ENCODE measurements at places on chromosomes 1 and 21.
A peak's percentile ranks its signal among the peaks of the same experiment; 100 is the strongest.

DNA sequence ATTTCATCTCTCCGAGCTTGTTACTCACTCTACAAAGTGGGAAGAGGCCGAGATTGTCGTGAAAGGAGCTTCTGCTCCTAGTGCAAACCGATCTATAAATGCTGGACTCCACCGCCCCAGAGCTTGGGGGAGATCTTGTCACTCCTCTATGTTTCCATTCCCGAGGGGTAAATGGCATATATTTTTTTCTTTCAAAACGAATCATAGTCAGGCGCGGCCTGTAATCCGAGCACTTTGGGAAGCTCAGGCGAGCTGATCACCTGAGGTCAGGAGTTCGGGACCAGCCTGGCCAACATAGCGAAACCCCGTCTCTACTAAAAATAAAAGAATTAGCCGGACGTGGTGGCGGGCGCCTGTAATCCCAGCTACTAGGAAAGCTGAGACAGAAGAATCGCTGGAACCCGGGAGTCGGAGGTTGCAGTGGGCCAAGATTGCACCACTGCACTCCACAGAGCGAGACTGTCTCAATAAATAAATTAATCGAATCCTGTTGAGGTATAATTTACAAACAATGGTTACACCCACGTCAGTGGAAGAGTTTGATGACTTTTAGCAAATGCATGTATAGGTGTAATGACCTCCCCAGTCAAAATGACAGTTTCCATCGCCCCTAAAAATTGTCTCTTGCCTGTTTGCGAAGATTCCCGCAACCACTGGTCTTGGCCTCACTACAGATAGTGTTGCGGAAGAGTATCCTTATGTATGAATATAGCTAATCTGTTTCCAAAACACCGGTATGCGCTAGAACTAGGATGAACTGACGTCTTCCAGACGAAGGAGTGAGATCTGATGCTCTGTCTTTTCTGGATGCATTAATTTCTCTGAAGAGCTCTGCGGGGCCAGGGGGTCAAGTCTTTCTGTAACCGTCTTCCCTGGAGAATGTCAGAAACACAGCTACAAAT, 840 bp upstream of the HEATR1 start:
- no peak for DNase-seq

DNA sequence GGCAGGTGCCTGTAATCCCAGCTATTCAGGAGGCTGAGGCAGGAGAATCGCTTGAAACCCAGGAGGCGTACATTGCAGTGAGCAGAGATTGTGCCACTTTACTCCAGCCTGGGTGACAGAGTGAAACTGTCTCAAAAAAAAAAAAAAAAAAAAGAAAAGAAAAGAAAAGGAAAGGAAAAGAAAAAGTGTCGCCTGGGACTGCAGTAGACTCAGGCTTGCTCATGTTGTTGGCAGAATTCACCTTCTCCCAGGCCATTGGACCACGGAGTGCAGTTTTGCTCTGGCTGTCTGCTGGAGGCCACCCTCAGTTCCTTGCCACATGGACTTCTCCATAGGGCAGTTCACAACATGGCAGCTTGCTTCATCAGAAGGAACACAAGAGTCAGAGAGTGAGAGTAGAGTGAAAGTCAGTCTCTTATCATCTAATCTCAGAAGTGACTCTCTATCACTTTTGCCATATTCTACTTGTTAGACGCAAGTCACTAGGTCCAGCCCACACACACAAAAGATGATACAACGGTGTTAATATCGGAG, 29.2 kb downstream of the BCAS2 start:
- DNase-seq: no peak

DNA sequence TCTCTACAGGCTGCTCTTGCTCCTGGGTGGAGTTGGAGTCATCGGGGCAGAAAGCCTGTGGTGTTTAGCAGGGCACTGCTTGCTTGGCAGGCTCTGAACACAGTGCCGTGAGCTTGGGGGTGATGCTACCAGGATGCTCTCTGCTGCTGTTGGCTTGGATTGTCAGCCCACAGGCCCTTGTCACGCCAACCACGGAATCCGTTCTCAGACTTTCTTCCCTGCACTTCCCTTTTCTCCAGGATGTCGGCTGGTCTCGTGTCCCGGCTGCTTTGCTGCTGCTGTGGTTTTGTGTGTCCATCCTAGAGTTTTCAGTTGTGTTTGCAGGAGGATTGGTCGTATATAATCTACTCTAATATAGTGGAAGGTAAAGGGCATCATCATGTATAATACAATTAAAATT, 44.4 kb upstream of the TTC34 start:
- DNase-seq: no peak

DNA sequence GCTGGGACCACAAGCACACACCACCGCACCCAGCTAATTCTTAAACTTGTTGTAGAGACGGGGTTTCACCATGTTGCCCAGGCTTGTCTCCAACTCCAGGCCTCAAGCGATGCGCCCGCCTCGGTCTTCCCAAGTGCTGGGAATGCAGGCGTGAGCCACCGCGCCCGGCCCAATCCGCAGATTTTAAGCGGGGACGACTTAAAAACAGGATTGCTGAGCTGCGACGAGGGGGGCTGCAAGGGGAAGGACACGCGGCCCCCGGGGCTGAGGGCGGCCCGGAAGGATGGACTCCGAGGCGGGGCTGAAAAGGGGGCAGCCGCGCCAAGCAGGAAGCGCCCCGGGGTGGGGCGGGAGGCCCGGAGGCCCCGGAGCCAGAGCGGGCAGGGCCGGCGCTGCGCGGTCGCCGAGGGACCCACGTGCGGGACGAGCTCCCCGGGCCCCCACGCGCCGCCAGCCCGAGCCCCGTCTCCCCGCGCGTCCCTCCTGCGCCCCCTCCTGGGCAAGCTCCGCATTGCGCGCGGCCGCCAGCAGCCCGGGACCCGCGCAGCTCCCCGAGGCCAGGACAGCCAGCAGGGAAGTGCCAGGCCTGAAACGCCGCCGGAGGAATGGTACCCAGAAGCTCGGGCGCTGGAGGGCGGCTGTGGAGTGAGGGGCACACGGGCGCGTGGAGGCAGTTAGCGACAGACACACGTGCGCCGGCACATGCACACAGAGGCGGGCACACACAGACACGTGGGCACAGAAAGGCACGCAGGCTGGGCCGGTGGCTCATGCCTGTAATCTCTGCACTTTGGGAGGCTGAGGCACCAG, 5.5 kb upstream of the PRKCZ start:
- DNase-seq: peak; percentile 34

DNA sequence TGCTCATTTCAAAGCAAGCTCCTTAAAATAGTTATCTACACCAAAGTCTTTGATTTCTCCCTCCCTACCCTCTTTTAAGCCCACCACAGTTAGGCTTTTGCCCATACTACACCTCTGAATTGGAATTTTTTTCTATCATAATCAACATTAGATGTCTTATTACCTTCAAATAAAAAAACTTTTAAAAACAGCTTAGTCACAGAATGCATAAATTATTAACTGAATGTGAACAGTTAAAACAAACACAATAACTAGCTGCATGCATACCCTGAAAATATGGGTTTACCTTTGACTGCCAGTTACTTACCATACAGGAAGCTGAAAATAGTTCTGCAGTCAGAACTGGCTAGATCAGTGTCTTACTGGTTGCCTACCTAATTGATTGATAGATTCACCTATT, 210.9 kb downstream of the TGFB2 start:
- no peak for DNase-seq

- DNase-seq: no peak
Observed at GRCh38 chr1:205074084-205074483, 10.2 kb downstream of the TMEM81 start.

DNA sequence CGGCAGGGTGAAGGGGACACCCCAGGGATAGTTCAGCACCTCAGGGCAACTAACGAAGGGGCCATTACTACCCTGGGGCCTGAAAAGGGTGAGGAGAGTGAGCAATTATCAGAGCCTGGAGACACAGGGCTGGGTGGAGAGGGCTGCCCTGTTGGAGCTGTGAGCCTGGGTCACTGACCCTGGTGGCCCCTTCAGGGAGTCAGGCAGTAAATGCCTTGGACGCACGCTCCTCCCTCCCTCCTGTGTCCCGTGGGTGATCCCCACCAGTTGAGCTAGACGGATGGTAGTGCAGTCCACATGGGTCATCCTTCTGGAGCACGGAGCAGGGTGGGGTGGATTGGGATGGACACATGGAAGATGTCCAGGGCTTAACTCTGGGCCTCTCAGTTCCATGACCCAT, 305.3 kb downstream of the PTPRU start:
- DNase-seq: no peak

DNA sequence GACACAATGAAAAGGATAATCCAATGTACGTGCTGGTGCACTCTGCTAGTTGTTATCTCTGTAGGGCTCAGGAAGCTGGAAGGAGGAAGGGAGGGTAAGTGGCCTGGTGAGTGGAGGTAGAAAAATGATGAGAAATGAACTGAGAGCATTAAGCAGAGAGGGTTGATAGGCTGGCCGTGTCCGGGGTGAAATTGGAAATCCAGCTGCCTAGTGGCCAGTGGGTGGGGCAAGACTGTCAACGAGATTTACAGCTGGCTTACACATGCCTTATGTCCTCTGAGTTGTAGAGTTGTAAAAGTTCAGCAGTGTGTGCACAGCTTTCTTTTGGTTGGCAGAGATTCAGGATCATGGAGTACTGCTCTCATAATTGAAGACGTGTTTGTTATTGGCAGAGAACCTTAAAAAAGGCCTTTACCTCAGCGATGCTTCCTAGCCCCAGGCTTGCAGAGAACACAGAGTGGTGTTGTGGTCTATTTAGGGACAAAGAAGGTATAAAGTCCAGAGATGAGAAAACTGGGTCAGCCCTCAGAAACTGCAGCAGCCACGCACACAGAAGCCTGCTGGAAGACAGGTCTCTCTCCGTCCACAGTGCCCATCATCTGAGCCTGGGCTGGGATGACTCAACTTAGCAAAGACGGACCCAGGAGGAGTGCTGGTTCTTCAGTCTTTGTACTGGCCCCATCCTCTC, 132.4 kb downstream of the EDEM3 start:
- DNase-seq: peak; percentile 86

GRCh38 chr1:28176492-28177470, at the start of gene PTAFR:
Gene PTAFR (minus strand): TSS chr1:28176690. CDS start chr1:28151021, 25,669 bp downstream.
- no peak for DNase-seq

DNA sequence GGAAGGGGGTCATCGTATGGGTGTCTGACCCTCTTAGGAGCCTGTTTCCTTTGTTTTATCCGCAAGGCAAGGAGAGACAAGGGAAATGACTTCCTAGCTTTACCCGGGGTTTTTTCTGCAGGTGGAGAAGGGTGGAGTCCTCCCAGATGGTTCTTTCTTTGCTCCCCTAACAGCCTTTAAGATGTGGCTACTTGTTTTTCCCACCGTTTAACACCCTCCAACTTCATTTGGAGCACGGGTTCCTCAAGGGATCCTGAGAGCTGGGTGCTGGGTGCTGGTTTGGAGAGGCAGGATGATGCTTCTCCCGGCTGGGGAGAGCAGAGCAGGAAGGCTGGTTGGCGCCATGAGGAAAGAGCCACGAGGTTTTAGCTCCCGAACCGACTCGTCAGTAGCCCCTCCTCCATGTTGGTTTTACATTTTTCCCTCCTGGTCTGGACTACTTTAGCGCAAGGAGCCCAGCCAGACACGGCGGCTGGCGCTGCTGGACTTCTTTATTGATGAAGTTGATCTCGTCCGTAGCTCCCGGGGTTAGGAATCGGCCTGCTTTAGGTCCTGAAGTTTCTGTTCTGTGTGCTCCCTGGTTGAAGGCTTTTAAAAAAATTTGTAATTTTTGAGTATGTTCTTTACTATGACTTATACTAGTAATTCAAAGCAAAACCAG, 1.4 kb downstream of the UCK2 start:
- peak; percentile 86 for DNase-seq

GRCh38 chr1:34686531-34686930, 68.3 kb upstream of the GJB5 start:
- DNase-seq: no peak

GRCh38 chr1:73821520-73821919, 376.5 kb downstream of the LRRIQ3 start:
- DNase-seq: no peak

DNA sequence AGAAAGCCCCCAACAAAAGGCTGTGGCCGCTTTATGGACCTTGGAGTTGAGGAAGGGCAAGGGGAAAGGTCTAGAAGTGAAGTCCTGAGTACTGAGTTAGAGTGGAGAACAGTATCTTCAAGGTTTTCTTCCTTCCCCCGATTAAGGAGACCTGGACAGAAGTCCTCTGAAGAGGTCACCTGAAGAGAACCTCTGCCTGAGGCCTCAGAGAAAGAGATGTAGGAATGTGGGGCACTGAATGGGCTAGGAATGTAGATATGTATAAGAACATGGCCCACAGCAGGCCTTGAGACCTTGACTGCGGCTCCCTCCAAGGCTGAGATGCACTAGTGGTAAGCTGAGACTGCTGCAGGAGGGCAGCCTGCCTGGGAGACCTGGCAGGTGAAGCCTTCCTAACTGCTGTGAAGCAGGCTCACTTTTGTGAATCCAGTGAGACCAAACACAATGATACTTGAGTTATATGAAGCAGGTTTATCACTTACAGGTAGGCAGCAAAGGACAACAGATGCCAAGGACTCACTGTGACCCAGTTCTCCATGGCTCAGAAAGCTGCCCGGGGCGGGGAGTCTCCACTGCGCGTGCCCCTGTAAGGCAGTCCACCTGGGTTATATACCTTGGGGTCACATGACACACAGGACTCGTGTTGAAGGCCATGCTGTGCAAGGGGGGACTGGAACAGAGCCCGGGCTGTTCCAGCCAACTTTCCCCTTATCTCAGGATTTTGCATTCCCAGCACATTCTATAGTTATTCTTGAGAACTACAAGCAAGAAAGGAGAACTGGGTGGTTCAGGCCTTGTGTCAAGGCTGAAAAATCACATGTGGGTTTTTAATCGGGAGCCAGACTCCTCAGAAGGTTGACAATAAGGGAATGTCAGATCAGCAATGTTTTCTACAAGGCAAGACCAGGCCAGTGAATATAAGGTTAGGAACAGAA, 78.8 kb upstream of the PPM1J start:
- no peak for DNase-seq

DNA sequence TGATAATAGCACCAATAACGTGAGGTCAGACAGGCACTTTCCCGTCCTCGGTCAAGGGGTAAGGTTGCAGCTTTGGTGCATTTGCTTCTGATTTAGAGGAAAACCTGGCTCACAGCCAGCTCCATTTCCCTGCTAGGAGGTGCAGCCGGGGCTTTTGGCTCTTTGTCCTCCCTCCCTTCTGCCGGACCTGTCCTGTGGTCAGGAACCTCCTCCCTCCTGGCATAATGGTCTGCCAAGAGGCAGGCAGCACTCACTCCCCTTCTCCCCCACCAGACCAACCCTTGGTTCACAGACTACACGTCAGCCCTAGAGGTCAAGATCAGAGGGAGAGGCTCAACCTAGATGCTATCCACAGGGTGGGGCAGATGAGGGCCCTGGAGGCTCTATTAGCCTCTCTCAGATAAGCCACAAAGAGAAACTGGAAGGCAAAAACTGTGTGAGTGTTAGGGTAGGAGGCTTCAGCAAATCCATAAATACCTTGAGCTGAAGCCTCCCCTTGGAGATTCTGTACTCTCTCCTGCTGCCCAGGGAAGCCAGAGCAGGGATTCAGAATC, 64.8 kb downstream of the PLXNA2 start:
- DNase-seq: peak; percentile 30
